ENCODE measurements at places on chromosomes 3 and 15.

- DNase-seq: no peak
Measured at GRCh38 chr3:55692957-55693558, 206.0 kb upstream of the WNT5A start.

DNA sequence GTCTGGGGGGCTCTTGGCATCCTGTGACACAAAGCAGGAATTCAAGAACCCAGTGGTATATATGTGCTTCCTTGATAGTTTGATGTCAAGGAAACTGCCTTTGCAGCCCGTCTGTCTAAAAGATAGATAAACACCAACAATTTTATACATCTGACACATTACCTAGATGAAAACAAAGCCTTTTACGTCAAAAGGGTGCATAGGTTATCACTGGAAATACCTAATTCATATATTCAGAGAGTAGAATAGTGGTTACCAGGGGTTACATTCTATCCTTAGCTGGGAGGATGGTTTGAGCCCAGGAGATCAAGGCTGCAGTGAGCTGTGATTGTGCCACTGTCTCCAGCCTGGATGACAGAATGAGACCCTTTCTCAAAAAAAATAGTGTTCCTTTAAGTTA lies 356.9 kb upstream of the RASGRP1 start:
- DNase-seq: no peak

GRCh38 chr3:75294124-75294523 lies 370.0 kb upstream of the FRG2C start:
- DNase-seq: no peak

- no peak for DNase-seq
Measured at GRCh38 chr3:124553178-124553577, 177.1 kb upstream of the UMPS start.

DNA sequence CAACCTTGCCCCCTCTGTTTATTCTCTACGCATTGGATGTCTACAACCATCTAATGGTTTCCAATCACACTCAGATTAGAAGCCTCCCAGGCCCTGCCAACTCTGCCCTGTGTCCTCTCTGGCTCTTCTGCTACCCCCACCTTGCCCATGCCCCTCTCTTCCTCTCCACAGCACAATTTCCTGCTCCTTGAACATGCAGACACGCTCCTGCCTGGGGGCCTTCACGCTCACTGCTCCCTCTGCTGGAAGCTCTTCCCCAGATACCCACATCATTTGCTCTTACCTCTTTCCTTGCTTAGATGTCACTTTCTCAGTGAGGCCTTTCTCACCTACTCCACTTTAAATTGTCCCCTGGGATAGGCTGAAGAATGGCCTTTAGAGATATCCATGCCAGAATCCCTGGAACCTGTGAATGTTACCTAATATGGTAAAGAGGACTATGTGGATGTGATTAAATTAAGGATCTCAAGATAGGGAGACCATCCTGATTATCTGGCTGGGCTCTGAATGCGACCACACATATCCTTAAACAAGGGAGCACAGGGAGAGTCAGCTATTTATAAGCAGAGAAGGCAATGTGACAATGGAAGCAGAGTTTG lies 9.9 kb downstream of the KY start:
- DNase-seq: no peak

DNA sequence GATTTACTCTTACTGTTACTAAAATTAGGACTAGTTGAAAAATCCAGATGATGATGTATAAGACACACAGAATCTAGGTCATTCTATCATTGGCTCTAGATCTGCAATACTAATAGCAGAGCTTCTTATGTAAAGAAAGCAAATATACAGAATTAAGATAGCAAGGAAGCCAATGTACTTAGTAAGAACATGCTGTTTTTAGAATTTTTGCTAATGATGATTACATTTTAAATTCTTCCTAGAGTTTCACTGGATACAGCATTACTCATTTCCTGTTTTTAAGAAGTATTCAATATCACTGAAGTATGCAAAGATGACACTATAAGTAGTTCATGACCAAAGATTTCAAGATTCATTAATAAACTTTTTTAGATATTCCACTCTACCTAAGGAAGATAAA lies 60.7 kb downstream of the CFAP20DC start:
- no peak for DNase-seq

DNA sequence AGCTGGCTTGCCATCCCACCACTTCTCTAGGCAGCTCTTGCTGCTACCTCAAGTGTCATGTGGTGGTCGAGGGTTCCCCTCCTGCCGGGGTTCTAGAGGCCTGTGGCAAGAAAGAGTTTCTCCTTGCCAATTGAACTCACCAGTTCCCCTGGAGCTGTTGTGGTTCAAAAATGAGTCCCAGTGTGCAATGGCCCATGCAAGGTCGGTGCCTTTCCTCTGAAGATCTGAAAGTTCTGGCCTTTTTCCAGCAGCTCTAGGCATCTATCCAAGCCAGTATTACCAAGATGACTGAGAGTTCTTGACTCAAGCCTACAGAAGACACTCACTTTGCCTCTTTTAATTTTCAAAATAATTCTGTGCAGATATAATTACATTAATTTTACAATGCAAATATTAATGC lies 163.6 kb downstream of the KCNMB2 start:
- no peak for DNase-seq

DNA sequence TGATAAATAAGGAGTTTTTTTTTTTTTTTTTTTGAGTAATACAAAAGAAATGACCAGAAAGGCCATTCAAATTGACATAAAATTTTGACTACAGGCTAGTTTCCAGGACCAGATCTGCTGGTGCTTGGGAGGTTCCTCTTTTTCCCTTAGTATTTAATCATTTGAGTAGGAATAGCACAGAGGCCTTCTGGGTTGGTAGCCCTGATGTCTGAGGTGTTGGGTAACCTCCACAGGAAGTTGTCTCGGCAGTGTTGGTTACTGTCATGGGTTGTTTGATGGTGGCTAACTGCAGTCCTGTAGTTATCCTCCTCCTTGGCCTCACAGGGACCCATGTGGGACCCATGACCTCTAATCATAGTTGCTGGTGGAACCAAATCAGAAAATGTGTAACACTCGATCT lies 91.1 kb downstream of the USP13 start:
- no peak for DNase-seq

GRCh38 chr15:26891448-26892181 lies 24.8 kb downstream of the GABRA5 start:
- no peak for DNase-seq

- no peak for DNase-seq
Measured at GRCh38 chr3:195203606-195204005, 67.4 kb downstream of the XXYLT1 start.
